ENCODE measurements at places on chromosomes 12 and 14.

DNA sequence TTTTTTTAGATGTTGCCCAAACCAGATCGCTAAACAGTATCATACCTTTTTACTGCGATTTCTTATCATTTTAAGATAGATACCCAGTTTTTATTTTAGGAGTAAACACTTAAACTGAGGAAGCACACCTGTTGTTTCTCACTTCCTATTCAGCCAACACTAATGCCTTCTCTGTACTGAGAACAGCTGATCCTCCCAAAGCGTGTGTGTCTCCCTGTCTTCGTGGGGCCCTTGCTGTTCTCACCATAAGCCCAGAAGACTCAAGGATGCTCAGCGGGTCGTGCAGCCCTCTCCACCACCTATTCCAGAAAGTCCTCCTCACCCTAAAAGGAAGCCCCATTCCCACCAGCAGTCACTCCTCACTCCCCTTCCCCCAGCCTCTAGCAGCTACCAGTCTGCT, 14.8 kb downstream of the PPP2R5C start:
- DNase-seq: no peak

- no peak for DNase-seq
Measured at GRCh38 chr14:94679106-94679810, 67.1 kb downstream of the SERPINA3 start.

- DNase-seq: no peak
Measured at GRCh38 chr14:75658957-75659356, 1.7 kb downstream of the ERG28 start.

- DNase-seq: no peak
Measured at GRCh38 chr12:85627584-85627983, 208.6 kb downstream of the RASSF9 start.

DNA sequence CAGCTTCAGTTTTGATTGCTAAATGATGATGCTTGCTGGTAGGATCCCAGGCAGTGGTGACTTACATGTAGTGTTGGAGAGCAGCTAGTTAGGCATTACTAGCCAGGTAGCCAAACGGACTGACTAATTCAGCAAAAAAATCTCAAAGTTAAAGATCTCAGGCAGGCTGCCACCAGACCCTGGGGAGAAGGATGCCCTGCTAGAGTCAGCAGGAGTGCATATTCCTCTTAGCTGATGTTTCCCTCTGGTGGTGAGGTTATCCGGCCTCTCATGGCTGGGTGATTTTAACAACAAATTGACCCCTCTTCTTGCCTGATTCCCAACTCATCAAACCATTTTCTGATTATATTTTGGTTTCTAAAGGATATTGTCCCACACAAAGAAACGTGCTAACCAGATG, 2.8 kb downstream of the EFS start:
- DNase-seq: no peak

GRCh38 chr14:85538636-85539035, 8.7 kb downstream of the FLRT2 start:
- no peak for DNase-seq

DNA sequence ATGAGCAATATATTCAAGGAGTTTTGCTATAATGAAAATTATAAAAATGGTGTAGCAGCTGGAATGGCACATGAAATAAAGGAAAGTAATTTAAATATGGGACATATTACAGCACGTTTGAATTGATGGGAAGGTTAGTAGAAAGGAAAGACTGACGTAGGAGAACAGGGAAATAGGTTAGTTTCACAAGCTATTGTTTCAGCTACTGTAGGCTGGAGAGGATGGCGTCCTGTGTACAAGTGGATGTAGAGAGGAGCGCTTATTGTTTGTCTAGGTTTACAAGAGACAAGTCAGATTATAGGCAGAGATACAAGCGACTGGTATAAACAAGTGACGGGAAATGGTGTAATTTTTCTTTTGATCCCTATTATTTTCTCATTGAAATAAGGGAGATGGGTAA, 431.2 kb upstream of the PDE3A start:
- no peak for DNase-seq

- no peak for DNase-seq
Measured at GRCh38 chr12:123713823-123714585, 1.9 kb downstream of the ATP6V0A2 start.
